ENCODE measurements at places on chromosomes 5 and 9. TPM values are rescaled to one million over a fixed set of nuclear protein-coding genes. Genes with fewer than 3 reads are reported as not detected.

GRCh38 chr9:19913151-19913550 is 124.3 kb upstream of the SLC24A2 start:
- no peak overlapping the region for H3K4me3 ChIP-seq
- H3K4me1 ChIP-seq, result no peaks in the 10 kb centered on the region
- no peaks in the 10 kb centered on the region for H3K36me3 ChIP-seq
- DNase-seq, result no peak
- no peak overlapping the region for H3K27ac ChIP-seq

QSOX2 gene
- total RNA-seq, result 14.4 TPM

PTGDS gene
- 41.0 TPM for total RNA-seq

- no peak overlapping the region for H3K4me3 ChIP-seq
- no peak overlapping the region for H3K27ac ChIP-seq
- H3K4me1 ChIP-seq, result no peaks in the 10 kb centered on the region
- no peaks in the 10 kb centered on the region for H3K27me3 ChIP-seq
- no peaks in the 10 kb centered on the region for H3K36me3 ChIP-seq
- no peak for DNase-seq
Measured at GRCh38 chr9:12849486-12850003, 74.7 kb downstream of the LURAP1L start.

DNA sequence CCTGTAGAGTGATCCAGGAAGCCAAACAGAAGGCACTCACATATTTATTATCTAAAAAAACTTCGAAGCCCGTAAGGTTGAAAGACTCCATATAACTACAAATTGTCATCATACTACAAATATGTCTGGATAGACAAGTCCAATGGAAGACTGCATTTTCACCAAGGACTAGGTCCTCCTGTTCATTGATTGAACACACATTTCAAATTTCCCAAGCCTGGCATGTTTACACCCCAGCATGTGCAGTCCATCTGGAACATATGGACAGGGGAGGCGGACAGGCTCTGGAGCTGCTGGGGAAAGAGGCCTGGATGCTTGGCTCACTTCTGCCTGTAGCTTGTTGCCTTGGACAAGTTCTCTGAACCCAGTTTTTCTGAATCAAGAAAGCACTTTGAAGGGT is 378.7 kb downstream of the ENC1 start:
- DNase-seq, result no peak
- no peaks in the 10 kb centered on the region for H3K4me1 ChIP-seq
- H3K4me3 ChIP-seq, result no peak overlapping the region
- no peak overlapping the region for H3K27ac ChIP-seq
- H3K27me3 ChIP-seq, result no peaks in the 10 kb centered on the region

GRCh38 chr9:78574354-78575045 is 277.6 kb downstream of the PSAT1 start:
- H3K36me3 ChIP-seq, result no peaks in the 10 kb centered on the region
- H3K4me3 ChIP-seq, result no peak overlapping the region
- H3K4me1 ChIP-seq, result no peaks in the 10 kb centered on the region
- no peaks in the 10 kb centered on the region for H3K27me3 ChIP-seq

SPAG8 gene
- 1.3 TPM for total RNA-seq

- no peaks in the 10 kb centered on the region for H3K4me1 ChIP-seq
- H3K27ac ChIP-seq, result no peak overlapping the region
- no peak for DNase-seq
- no peaks in the 10 kb centered on the region for H3K27me3 ChIP-seq
- H3K36me3 ChIP-seq, result no peaks in the 10 kb centered on the region
- H3K4me3 ChIP-seq, result no peak overlapping the region
Measured at GRCh38 chr5:110638970-110639902, 87.2 kb downstream of the TMEM232 start.

DNA sequence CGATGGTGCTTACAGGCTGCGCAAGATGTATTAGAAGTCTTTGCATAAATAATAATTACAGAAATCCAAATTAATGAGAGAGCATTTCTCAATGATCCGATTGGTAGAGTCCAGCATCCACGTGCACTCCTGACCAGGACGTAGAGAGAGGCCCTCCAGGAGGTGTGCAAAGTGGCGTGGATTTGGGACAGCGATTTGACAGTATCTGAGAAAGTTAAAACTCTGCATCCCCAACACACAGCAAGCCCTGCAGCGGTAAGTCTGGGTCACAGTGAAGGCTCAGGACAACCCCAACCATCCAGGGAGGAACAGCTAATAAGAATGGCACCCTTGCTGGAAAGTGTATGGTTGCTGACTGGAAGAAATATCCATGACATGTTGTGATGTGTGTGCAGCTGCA is 180.2 kb downstream of the AUH start:
- no peak overlapping the region for H3K4me3 ChIP-seq
- no peaks in the 10 kb centered on the region for H3K27me3 ChIP-seq
- no peaks in the 10 kb centered on the region for H3K36me3 ChIP-seq
- DNase-seq, result no peak
- peaks cover 18% of the 10 kb centered on the region for H3K4me1 ChIP-seq
- H3K27ac ChIP-seq, result no peak overlapping the region

DNA sequence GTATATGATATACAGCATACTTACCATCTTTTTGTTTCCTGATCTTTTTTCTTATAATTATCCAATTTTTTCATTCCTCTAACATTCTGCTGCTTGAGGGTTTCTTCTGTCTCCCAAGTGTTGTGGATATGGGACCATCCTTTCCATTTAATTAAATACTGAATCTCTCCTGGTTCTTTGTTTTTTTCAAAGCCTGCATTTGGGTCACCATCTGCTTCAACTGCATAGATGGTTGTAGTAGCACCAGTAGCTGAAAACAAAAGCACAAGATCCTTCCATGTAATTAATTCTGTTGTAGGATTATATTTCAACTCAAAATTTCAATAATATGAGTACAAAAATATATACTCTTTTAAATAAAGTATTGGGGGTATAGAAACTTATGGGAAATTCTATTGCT is 29.4 kb downstream of the CHD1 start:
- peaks cover 99% of the 10 kb centered on the region for H3K36me3 ChIP-seq
- DNase-seq, result no peak
- no peaks in the 10 kb centered on the region for H3K27me3 ChIP-seq
- no peak overlapping the region for H3K4me3 ChIP-seq
- H3K27ac ChIP-seq, result no peak overlapping the region
- H3K4me1 ChIP-seq, result no peaks in the 10 kb centered on the region

DNA sequence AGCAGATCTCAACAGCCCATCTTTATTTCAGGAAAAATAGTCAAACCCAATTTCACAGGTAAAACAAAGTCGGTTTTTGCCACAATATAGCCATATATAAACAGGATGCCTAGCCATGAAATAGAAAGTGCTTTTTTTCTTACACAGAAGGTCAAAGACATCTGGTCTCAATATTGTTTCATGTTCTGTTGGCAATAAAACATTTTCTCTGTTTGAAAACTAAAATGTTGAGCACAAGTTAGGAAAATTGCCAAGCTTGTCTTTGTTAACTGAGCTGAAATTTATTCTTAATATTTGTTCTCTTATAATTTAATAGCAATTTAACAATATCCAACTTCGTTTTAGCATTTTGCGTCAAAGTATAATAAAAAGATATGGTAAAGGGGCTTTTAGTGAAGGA is 673.4 kb downstream of the DTWD2 start:
- no peaks in the 10 kb centered on the region for H3K4me1 ChIP-seq
- no peak overlapping the region for H3K4me3 ChIP-seq
- H3K27me3 ChIP-seq, result no peaks in the 10 kb centered on the region
- DNase-seq, result no peak

GRCh38 chr5:172389578-172390112 is 64.7 kb downstream of the SH3PXD2B start:
- H3K4me1 ChIP-seq, result no peaks in the 10 kb centered on the region
- H3K4me3 ChIP-seq, result no peak overlapping the region
- H3K27me3 ChIP-seq, result no peaks in the 10 kb centered on the region
- no peak overlapping the region for H3K27ac ChIP-seq
- no peak for DNase-seq
- no peaks in the 10 kb centered on the region for H3K36me3 ChIP-seq

- no peak overlapping the region for H3K27ac ChIP-seq
- H3K4me3 ChIP-seq, result no peak overlapping the region
- no peaks in the 10 kb centered on the region for H3K27me3 ChIP-seq
- H3K4me1 ChIP-seq, result peaks cover 31% of the 10 kb centered on the region
Measured at GRCh38 chr5:18740301-18740700, 1106.0 kb downstream of the TAF11L14 start.

GRCh38 chr5:34847056-34847455 is 8.1 kb downstream of the TTC23L start:
- H3K27ac ChIP-seq, result no peak overlapping the region
- DNase-seq, result no peak
- H3K36me3 ChIP-seq, result no peaks in the 10 kb centered on the region
- H3K4me1 ChIP-seq, result no peaks in the 10 kb centered on the region

WDR31 gene
- 0.14 TPM for total RNA-seq

- H3K27ac ChIP-seq, result no peak overlapping the region
- H3K27me3 ChIP-seq, result no peaks in the 10 kb centered on the region
- H3K4me3 ChIP-seq, result no peak overlapping the region
- peaks cover 48% of the 10 kb centered on the region for H3K4me1 ChIP-seq
Measured at GRCh38 chr9:129331772-129332500, 153.9 kb upstream of the IER5L start.

GRCh38 chr9:36911601-36912412 is 122.3 kb downstream of the PAX5 start:
- no peak for DNase-seq
- peaks cover 4% of the 10 kb centered on the region for H3K27me3 ChIP-seq
- no peaks in the 10 kb centered on the region for H3K4me1 ChIP-seq
- no peak overlapping the region for H3K4me3 ChIP-seq
- H3K27ac ChIP-seq, result no peak overlapping the region
- no peaks in the 10 kb centered on the region for H3K36me3 ChIP-seq

DNA sequence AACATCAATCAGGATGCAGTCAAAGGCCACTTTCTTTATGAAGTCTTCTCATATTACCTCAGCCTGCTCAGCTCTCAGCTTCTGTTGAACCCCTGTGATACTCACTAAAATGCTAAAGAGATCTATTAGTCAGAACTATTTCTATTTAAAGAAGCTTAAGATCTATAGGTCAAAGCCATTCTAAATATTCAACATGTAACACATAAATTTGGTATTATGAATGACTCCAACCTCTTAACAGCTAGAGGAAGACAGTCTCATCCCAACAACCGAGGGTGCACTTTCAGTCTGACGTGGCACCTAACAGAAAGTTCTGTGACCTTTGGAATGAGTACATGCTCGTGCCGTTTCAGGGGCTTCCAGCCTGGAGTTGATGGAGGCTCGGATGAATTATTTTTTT is 301.5 kb upstream of the VLDLR start:
- H3K27me3 ChIP-seq, result no peaks in the 10 kb centered on the region
- H3K4me1 ChIP-seq, result no peaks in the 10 kb centered on the region
- DNase-seq, result no peak
- H3K4me3 ChIP-seq, result no peak overlapping the region
- no peaks in the 10 kb centered on the region for H3K36me3 ChIP-seq
- no peak overlapping the region for H3K27ac ChIP-seq

DNA sequence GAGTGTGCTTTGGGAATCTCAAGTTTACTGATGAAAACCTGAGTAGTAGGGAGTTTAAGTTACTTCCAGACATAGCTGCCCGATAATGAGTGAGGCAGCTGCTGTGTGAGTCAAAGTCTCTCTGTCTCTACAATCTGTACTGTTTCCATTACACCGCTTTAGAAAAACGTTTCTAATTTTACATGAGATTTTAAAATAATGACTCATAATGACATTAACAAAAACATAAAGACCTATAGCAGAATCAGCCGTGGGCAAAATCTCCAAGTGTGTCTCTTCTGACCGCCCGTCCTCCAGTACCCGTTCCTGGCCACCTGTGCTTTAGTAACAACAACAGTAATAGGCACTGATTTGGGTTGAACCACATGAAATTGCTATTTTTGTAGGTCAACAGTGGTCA is 69.6 kb upstream of the PRRC1 start:
- H3K36me3 ChIP-seq, result no peaks in the 10 kb centered on the region
- DNase-seq, result no peak
- no peaks in the 10 kb centered on the region for H3K27me3 ChIP-seq
- no peak overlapping the region for H3K4me3 ChIP-seq

- peak overlapping the region; percentile 72 for H3K27ac ChIP-seq
- DNase-seq, result no peak
- peak overlapping the region; percentile 86 for H3K4me3 ChIP-seq
- peaks cover 14% of the 10 kb centered on the region for H3K36me3 ChIP-seq
- H3K4me1 ChIP-seq, result peaks cover 41% of the 10 kb centered on the region
Measured at GRCh38 chr9:34638138-34638445, 505 bp upstream of the SIGMAR1 start.

- H3K27me3 ChIP-seq, result no peaks in the 10 kb centered on the region
- no peak for DNase-seq
- no peaks in the 10 kb centered on the region for H3K36me3 ChIP-seq
- no peaks in the 10 kb centered on the region for H3K4me1 ChIP-seq
Measured at GRCh38 chr9:76852026-76852425, 53.9 kb downstream of the PRUNE2 start.

TAS2R1 gene
- total RNA-seq, result not detected

IL9 gene
- not detected for total RNA-seq

GRCh38 chr5:39062104-39062503 is 12.1 kb downstream of the RICTOR start:
- no peaks in the 10 kb centered on the region for H3K27me3 ChIP-seq
- no peak overlapping the region for H3K4me3 ChIP-seq
- DNase-seq, result no peak

- no peak overlapping the region for H3K27ac ChIP-seq
- H3K4me1 ChIP-seq, result no peaks in the 10 kb centered on the region
- DNase-seq, result no peak
- no peak overlapping the region for H3K4me3 ChIP-seq
- no peaks in the 10 kb centered on the region for H3K36me3 ChIP-seq
Measured at GRCh38 chr5:102713278-102713677, 41.8 kb upstream of the PAM start.

PCDHA8 gene
- total RNA-seq, result not detected

IFNB1 gene
- total RNA-seq, result not detected

BAAT gene
- not detected for total RNA-seq

DNA sequence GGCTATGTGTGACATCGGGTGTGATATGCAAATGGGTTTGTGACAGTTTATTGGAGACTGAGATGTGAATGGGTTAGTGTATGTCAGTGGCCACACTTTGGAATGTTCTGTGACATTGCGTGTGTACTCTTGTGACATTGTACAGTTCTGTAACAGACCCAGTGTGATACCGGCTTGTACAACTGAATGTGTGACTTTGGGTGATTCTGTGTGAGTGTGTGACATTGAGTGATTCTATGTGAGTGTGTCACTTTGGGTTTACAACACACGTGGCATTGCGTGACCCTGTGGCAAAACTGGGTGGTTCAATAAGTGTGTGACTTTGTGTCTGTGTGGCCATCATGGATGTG is 38.2 kb downstream of the CXXC5 start:
- no peak for DNase-seq
- no peak overlapping the region for H3K27ac ChIP-seq
- H3K4me3 ChIP-seq, result no peak overlapping the region
- H3K4me1 ChIP-seq, result peaks cover 2% of the 10 kb centered on the region
- no peaks in the 10 kb centered on the region for H3K36me3 ChIP-seq

MIGA2 gene
- total RNA-seq, result 53.2 TPM

GRCh38 chr5:177367323-177367848 is 9.7 kb downstream of the RGS14 start:
- H3K27me3 ChIP-seq, result no peaks in the 10 kb centered on the region
- no peak overlapping the region for H3K27ac ChIP-seq
- no peak for DNase-seq

- DNase-seq, result no peak
- no peaks in the 10 kb centered on the region for H3K4me1 ChIP-seq
- no peaks in the 10 kb centered on the region for H3K36me3 ChIP-seq
- H3K27me3 ChIP-seq, result no peaks in the 10 kb centered on the region
- H3K4me3 ChIP-seq, result no peak overlapping the region
Measured at GRCh38 chr5:90967443-90967842, 408.8 kb downstream of the ADGRV1 start.
